Fibroblast of lung (primary cell): ENCODE measurements at places on chromosomes 3 and 15.
A peak's percentile ranks its signal among the peaks of the same experiment; 100 is the strongest.

DNA sequence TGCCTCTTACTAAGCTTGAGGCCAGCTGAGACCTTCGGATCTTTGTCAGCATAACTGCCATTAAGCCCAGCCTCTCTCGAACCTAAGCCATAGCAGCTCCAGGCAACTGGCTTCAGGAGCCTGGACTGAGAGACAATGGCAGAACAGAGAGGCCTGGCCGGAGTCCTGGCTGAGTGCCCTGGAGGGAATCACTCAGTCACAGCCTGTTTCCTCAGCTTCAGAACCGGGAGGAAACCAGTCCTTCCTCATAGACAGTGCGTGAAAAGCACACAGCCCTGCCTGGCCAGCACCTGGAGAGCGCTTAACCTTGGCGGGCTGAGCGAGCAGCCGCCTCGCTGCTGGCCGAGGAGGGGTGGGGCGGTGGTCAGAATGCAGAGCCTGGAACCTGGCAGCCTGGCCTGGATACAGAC, 21.6 kb downstream of the RNU5B-1 start:
- peak; percentile 14 for DNase-seq

- DNase-seq: no peak
Observed at GRCh38 chr15:75185271-75186029, 16.2 kb upstream of the C15orf39 start.

DNA sequence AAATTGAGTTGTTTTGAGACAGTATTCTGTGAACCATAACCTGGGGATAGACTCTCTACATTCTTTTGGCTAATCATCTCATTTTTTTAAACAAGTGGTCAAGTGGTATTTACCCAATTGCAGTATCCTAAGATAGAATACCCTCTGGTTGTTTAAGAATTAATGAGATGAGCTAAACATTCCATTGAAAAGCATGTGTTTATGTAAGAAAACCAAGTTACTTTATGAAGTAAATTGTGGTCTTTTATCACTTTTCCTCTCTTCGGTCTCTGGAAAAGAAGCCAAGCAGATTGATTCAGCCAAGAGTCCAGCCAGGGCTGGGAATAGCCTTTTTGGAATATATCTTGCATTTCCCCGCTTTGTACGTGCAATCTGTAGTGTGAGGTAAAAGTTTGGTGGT, 185.7 kb upstream of the TOPAZ1 start:
- peak; percentile 79 for DNase-seq

DNA sequence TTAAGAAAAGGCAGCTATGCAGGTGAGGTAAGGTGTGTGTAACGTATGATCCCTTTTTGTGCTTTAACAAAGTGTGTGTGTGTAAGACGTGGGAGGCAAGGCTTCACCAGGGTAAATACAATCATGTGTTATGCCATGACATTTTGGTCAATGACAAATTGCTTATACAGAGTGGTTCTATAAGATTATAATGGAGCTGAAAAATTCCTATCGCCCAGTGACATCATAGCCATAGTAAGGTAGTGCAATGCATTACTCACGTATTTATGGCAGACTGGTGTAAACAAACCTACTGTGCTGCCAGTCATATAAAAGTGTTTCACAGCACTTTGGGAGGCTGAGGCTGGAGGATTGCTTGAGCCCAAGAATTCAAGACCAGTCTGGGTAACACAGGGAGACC, 60.2 kb upstream of the LCTL start:
- no peak for DNase-seq

- peak; percentile 74 for DNase-seq
Observed at GRCh38 chr3:157130467-157131251, 29.3 kb downstream of the CCNL1 start.

GRCh38 chr3:115102046-115102445, 45.0 kb downstream of the ZBTB20 start:
- no peak for DNase-seq

DNA sequence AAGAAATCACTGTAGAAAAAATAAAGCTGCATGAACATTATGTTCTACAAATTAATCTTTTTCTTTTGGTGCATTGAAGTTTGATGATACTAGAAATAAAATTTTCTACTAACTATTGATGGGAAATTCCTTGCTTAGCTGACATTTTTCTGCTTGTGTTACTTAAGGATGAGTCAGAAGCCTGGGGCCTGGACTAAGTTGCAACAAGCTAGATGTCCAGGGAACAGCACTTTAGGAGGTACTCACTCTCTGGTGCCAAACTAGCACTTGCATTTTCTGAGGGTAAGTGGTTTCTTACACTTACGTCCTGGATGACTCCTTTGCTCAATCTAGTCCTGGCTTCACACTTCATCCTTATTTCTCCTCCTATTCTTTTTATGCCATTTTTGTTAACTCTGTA, 945.1 kb downstream of the IGSF11 start:
- DNase-seq: peak; percentile 27

GRCh38 chr15:56207092-56207491, 36.6 kb downstream of the RFX7 start:
- no peak for DNase-seq

GRCh38 chr3:144626835-144627234, 655.2 kb downstream of the DIPK2A start:
- DNase-seq: no peak

DNA sequence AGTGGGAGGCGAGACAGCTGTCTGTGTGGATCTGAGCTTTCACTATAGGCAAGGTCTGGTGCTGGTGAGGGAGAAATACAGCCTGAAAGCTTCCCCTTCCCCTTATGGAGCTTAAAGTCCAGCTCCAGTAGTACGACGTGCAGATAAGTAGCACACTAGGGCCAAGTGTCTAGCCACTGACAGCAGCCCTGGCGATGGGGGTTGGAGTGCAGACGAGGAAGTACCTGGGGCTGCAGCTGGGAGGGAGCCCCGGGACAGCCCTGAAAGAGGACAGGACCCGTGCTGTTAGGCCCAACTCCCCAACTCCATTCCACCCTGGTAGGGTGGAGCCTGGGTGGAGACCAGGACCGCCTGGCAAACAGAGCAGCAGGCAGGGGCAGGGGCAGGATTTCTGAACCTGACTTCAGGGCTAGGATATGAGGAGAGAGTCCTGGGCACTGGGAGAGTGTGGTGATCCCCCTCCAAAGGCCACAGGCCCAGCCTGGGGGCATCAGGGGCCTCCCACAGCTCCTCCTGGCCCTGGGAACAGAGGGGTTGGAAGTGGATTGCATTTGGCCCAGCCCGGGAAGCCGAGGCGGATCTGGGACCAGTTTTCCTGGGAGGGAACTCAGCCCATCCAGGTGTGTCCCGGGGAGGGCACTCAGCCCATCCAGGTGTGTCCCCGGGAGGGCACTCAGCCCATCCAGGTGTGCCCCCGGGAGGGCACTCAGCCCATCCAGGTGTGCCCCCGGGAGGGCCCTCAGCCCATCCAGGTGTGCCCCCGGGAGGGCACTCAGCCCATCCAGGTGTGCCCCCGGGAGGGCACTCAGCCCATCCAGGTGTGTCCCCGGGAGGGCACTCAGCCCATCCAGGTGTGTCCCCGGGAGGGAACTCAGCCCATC, 42.8 kb downstream of the BDH1 start:
- DNase-seq: no peak

DNA sequence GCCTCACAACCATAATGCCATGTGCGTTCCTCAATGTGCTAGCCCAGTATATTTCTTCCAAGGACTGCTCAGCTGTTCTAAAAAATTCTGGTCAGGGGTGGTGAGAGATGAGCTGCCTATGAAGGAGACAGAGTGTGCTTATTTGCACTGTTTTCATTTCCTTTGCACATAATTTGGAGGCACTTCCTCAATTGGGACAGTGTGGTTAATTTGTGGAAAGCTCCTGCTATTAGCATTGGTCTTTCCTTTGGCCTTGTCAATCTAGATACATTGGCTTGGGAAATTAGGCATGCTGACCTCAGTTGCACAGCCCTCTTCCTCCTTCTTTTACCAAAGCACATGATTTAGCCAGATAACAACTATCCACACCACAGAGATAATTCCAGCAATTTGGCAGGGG, 9.4 kb downstream of the FAM81A start:
- no peak for DNase-seq

- no peak for DNase-seq
Observed at GRCh38 chr3:45029216-45029615, 3.1 kb downstream of the CLEC3B start.

GRCh38 chr3:42507761-42508335, 5.4 kb downstream of the VIPR1 start:
- DNase-seq: no peak

GRCh38 chr3:9339761-9340471, 22.9 kb upstream of the THUMPD3 start:
- peak; percentile 36 for DNase-seq

DNA sequence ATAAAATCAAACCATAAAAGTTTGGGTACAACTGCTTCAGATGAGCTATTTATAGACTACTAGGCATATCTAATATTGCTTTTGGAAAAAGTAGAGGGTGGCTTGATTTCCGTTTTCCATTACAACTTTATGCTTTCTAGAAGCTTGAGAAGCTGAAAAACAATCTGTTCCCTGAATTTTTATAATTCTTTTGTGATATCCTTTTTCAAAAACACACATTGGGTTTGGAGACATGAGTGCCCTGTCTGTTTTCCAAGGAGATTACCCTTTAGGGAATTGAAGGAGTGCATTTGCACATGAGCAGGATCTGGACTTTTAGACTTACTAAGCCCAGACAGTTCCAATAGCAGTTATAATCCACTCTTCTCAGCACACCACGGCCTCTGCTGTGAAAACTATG, 49.5 kb upstream of the FILIP1L start:
- DNase-seq: no peak

- DNase-seq: peak; percentile 61
Observed at GRCh38 chr3:124928333-124929202, 6.0 kb downstream of the MUC13 start.
